ENCODE measurements at places on chromosomes 6 and 20. TPM values are rescaled to one million over a fixed set of nuclear protein-coding genes. Genes with fewer than 3 reads are reported as not detected.

- H3K4me1 ChIP-seq: peaks cover 28% of the 10 kb centered on the region
- peak overlapping the region; percentile 49 for H3K4me3 ChIP-seq
- no peaks in the 10 kb centered on the region for H3K36me3 ChIP-seq
- peak overlapping the region; percentile 66 for H3K27ac ChIP-seq
- DNase-seq: peak; percentile 51
These were observed 72.4 kb upstream of the BACH2 start for GRCh38 chr6:90369024-90369519.

Gene FRK
- total RNA-seq: 0.05 TPM

DNA sequence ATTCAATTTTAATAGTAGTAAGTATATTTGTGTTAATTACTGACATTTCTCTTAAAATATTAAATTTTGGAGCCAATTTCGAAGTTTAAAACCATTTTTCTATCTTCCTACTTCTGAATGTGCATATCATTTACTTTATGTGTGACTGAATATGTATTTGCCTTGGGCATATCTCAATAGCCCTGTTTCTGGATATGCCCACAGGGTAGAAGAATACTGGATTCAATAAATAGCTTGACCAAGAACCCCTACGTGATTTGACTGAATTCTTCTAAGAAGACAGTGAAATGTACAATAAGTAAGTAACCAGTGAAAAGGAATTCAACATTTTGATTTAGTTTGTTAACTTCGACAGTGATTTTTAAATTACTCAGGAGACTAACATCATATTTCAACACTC is 7.8 kb downstream of the HMGN3 start:
- H3K4me1 ChIP-seq: no peaks in the 10 kb centered on the region
- no peak overlapping the region for H3K4me3 ChIP-seq
- no peak overlapping the region for H3K27ac ChIP-seq
- DNase-seq: no peak
- no peaks in the 10 kb centered on the region for H3K27me3 ChIP-seq

DNA sequence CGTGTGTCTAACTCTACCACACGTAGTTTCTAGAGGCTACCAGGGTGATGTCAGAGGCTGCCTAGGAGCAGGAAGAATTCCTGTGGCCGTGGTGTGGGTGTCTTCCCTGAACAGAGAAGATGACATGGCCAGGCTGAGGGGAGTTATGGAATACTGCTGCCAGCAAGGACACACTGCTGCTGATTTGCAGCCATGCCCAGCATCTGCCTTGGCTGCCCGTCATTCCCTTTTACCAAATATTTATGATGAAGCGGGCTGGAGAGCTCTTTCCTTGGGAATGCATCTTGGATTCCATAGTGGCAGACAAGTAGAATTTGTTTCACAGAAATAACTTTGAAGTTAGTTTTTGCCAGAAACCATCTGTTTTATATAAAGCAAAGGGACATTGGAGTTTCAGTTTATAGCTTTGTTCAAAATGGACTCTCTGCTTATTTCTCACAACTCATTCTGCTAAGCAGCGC is 80.8 kb upstream of the VSTM2L start:
- no peaks in the 10 kb centered on the region for H3K27me3 ChIP-seq
- no peak overlapping the region for H3K27ac ChIP-seq
- H3K36me3 ChIP-seq: peaks cover 1% of the 10 kb centered on the region
- peaks cover 11% of the 10 kb centered on the region for H3K4me1 ChIP-seq
- no peak for DNase-seq

Gene SLC2A10
- not detected for total RNA-seq

Gene THEMIS
- total RNA-seq: 13.4 TPM

All from activated T-cell treated with anti-CD3 and anti-CD28 coated beads, Interleukin-2, amount 50 U/mL, for 72 hours (primary cell).